NCI-H1436 (cell line): ENCODE measurements at places on chromosomes 5 and 9.

- DNase-seq = no peak
Observed at GRCh38 chr9:93132946-93133680, 938 bp downstream of the NINJ1 start.

GRCh38 chr5:161165998-161166660 lies 314.1 kb upstream of the ATP10B start:
- no peak for DNase-seq

- no peak for DNase-seq
Observed at GRCh38 chr5:28648108-28648507, 1609.7 kb upstream of the CDH9 start.

- no peak for DNase-seq
Observed at GRCh38 chr5:154714266-154714986, 40.8 kb upstream of the LARP1 start.

DNA sequence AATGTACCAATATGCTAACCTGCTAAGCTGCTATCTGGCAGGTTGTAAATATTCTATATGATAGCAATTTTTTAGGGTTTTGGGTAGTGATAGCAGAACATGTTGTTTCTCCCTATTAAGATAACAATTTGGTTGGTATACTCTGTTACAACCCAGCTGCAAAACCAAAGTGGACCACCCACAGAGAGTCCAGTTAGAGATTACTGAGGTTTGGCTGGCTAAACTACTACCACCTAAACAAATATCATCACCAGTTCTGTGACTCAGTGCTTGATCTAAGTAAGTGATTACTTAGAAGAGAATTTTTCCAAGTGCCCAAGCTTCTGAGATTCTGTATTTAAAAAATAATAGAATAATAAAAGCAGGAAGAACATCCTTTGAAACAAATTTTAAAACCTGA lies 72.3 kb downstream of the XRCC4 start:
- no peak for DNase-seq

- DNase-seq = no peak
Observed at GRCh38 chr9:121937240-121937639, 155.9 kb downstream of the TTLL11 start.

DNA sequence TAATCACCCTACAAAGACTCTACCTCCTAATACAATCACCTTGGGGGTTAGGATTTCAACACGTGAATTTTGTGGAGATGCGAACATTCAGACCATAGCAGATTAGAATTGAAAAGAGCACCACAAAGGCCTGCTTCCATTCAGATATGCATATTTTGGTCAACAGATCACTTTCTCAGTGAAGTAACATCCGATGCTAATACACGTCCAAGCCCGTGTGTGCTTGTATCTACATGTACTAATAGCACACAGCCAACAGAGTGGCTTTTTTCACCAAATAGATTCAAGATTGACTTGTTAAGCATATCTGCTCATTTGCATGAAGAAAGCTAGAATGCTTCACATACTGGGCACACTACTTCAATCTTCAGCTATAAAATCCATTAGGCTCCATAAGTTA lies 35.6 kb upstream of the SSBP2 start:
- no peak for DNase-seq

GRCh38 chr5:6712577-6713273 lies 507 bp upstream of the TENT4A start:
- DNase-seq = no peak

DNA sequence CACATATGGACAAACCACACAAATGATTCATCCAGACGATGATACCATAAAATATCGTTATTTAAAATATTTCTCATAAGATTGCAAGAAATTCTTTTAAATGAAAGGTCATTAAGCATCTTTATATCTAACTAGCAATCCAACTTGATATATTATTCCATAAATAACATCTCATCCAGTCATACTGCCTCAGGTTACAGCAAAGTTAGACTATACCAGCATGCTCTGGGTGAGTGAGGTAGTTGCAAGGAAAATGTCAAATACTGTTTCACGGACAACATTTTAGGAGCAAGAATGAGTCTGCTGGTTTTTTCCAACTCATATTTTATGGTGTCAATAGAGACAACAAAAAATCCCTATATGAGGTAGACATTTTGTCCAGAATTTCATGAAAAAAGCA lies 200.9 kb upstream of the TRPM3 start:
- no peak for DNase-seq

- no peak for DNase-seq
Observed at GRCh38 chr5:140627972-140628371, 5.0 kb downstream of the CD14 start.

DNA sequence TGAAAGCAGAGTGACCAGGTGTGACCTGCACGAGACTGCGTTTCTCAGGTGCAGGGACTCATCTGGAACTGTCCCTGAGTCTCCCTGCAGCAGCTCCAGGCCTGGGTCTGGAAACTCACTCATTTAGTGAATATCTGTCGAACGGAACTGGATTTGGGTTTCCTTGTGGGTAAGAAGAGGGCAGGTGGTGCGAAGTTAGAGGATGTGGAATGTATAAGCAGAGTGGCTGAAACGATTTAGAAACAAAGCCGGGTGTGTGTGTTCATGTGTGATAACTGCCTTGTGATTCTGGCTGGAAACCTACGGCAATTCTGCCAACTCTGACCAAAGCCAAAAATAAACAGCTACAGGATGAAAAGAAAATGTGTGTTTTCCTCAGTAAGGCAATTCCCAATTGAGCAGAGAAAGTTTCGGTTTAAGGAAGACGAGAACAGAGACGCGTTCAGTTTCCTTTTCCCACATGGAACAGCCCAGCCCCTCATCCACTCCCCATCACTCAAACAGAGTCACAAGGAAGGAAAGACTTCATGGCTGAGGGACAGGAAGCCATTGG lies 130.3 kb downstream of the NSG2 start:
- DNase-seq = no peak

DNA sequence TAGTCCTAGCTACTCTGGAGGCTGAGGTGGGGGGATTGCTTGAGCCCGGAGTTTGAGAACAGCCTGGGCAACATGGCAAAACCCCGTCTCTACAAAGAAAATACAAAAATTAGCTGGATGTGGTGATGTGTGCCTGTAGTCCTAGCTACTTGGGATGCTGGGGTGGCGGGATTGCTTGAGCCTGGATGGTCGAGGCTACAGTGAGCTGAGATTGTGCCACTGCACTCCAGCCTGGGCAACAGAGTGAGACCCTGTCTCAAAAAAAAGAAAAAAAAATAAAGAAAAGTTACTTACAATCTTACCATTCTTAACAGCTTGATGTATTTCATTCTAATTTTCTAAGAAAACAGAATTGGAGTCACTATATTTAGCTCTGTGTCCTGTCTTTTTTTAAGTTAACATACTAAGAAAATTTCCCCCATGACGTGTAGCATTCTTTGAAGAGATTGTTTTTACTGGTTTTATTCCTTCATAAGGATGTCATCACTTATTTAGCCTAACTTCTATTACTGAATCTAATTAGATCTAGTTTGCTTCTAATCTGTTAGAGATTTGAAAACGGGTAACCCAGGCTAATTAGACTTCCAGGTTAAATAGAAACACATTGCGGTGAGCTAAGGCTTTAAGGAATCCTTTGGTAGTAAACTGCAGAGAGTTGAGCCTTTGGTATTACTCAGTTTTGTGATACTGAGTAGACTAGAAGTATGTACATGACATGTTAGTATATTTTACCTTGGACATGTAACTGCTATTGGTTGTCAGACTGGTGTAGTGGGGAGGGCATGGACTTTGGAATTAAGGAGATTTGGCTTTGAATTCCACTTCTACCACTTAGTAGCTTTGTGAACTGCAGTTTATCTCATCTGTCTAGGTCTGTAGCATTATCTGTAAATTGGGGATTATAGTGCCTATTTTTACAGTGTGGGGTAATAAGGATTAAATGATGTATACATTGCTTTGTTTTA lies 24.0 kb downstream of the HSPA4 start:
- DNase-seq = no peak

DNA sequence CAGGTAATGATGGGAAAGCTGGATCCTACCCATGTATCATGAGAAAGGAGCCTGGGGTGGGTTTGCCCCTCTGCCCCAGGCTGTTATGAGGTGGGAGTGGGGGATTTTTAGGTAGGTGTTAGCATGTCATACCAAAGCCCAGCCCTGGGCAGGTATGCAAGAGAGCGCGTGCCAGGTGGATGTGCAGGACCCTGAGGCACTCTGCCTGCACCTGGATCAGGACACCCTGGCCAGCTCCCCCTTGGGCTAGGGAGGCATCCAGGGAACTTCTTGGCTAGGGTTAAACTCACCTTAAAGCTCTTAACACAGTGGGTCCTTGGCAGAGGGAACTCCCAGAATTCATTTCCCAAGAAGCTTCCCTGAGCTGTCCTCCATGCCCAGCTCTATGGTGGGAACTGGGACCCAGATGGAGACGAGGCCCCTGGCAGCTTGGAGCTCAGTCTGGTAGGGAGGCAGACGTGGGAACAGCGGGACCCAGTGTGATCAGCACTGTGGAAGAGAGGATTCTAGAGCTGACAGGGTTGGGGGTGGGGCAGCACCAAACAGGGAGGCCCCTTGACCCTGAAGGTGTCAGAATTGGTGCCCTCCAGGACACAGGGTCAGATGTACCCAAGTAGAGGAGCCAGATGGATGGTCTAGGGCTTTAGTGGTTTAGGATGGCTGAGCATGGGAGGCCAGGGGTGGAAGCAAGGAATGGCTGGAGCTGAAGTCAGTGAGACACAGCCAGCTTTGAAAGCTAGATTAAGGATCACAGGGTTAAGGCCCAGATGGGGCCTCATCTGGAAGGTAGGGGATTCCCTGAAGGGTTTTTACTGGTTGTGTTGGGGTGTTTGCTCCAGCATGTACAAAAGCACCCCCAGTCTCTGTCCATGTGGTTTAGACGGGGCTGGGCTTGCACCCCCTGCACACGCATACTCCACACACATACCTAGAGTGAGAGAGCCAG lies 2.2 kb upstream of the PRR7 start:
- no peak for DNase-seq

- DNase-seq = no peak
Observed at GRCh38 chr5:102853680-102854079, 98.6 kb downstream of the PAM start.

GRCh38 chr5:1106385-1107166 lies 5.3 kb downstream of the SLC12A7 start:
- no peak for DNase-seq

- DNase-seq = no peak
Observed at GRCh38 chr5:142246258-142246657, 78.6 kb downstream of the SPRY4 start.

- DNase-seq = no peak
Observed at GRCh38 chr5:74885170-74885569, 19.0 kb upstream of the FAM169A start.

DNA sequence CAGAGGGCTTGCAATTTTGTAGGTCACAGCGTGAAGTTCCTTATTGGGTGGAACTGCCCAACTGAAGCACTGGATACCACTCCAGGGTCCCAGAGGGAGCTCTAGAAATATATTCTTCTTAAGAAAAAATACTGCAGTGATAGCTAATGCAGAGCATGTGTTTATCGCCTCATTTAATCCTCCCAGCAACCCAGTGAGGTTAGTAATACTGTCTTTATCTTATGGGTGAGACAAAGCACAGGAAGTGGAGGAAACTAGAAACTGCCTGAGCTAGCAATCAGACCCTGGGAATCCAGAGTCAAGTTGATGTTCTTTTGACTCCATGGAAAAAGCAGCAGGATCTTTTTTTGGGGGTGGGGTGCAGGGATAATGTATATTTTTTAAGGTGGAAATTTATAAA lies 153.3 kb downstream of the PJA2 start:
- no peak for DNase-seq

DNA sequence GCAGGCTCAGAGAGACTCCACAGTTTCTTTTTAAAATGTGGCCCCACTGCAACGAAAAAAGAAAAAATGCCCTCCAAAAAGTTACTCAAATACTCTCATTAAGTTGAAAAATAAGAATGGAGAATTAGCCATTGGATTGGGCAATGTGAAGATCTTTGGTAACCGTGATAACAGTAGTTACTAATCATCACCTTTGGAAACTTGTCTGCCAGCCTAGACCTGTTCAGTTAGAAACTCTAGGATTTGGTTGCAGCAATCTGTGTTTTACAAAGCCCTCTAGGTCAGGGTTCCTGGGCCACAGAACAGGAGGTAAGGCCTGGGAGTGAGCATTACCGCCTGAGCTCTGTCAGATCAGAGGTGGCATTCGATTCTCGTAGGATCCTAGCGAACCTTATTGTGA lies 34.2 kb downstream of the VPS13A start:
- DNase-seq = no peak

- DNase-seq = no peak
Observed at GRCh38 chr5:84016085-84016484, 295.4 kb upstream of the HAPLN1 start.

- DNase-seq = no peak
Observed at GRCh38 chr9:131805803-131806202, 65.9 kb upstream of the RAPGEF1 start.

DNA sequence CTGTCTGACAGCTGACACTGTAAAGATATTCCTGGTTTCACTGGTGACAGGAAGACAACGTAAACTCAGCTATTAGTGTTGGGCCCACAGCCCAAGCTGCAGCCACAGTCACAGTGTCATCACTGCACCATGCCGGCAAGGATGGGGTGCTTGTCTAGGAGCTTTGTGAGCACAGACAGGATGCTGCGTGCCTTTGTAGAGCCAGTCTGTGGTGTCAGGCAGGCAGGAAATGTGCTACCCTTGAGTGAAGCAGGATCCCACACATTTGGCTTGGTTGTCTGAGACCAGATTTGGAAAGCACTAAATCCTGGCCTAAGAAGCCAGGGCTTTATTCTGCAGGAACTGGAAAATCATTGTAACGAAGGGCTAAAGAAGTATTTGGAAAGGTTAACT lies 121.6 kb upstream of the ADAMTS16 start:
- DNase-seq = no peak

GRCh38 chr9:88835038-88835466 lies 156.2 kb upstream of the S1PR3 start:
- no peak for DNase-seq

DNA sequence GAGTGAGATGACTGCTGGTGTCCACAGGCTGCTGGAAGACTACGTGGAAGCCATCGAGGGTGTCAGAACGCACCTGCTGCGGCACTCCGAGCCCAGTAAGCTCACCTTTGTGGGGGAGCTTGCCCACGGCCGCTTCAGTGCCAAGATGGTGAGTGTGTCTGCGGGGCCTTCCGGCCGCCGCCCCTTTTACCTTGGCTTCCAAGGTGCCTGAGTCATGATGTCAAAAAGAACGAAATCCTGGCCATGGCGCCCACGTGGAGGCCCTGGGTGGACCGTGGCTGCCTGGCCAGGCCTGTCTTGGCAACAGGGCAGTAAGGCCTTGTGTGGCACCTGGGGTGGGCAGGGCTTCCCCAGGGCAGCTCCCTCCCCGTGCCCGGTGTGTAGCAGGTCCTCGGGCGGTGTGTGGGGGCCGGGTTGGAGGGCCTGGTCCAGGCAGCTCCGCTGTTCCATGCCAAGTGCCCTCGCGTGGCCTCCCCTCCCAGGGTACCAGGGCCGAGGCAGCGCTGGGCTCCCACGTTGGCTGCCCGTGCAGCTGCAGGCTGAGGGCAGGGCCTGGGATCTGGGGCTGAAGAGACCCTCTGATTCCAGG lies 7.8 kb downstream of the DPP7 start:
- DNase-seq = no peak

DNA sequence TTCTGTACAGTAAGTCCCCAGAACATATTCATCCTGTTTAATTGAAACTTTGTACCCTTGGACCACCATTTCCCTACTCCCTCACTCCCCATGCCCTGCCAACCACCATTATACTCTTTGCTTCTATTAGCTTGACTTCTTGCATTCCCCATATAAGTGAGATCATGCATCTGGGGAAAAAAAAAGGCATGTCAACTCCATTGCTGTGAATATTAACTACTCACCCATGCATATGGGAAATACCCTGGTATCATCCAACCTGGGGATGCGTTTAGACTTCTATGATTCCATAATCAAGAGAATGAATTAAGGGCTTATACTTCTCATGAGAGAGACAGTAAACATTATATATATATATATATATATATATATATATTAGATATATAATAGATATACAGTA lies 659.4 kb upstream of the C9orf72 start:
- DNase-seq = no peak
